ENCODE measurements at places on chromosomes 12 and 14.
A peak's percentile ranks its signal among the peaks of the same experiment; 100 is the strongest.

GRCh38 chr12:132647858-132648257, 29.3 kb downstream of the P2RX2 start:
- DNase-seq, result no peak

- no peak for DNase-seq
Observed at GRCh38 chr12:3431686-3432085, 59.3 kb upstream of the PRMT8 start.

DNA sequence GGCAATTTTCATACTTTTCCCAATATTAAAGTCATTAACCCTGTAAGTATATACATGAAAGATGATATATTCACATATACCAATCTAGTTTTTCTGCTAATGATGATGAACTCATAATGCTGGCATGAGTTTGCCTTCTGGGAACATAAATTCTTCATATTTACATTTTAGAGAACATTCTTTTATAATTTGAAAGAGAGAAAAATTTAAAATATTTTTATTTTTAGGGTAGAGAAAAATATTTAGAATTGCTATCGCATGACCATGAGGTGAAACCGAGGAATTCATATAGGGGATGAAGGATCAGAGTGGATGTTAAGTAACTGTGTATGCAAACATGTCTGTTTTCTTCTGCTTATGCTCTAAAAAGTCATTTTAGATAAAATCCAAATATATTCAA, 825.3 kb upstream of the FLRT2 start:
- no peak for DNase-seq

DNA sequence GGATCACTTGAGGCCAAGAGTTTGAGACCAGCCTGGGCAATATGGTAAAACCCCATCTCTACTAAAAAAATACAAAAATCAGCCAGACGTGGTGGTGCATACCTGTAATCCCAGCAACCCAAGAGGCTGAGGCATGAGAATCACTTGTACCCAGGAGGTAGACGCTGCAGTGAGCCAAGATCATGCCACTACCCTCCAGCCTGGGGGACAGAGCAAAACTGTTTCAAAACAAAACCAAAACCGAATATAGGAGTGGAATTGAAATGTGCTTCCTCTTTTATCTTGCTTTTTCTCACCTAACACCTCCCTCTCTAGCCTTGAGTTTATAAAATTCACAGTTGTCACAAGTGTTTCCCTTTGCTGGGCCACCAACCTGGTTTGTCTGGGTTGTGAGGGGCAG, 181.9 kb downstream of the PAH start:
- no peak for DNase-seq

- DNase-seq, result peak; percentile 93
Observed at GRCh38 chr12:52980650-52981423, 25.4 kb upstream of the EIF4B start.

DNA sequence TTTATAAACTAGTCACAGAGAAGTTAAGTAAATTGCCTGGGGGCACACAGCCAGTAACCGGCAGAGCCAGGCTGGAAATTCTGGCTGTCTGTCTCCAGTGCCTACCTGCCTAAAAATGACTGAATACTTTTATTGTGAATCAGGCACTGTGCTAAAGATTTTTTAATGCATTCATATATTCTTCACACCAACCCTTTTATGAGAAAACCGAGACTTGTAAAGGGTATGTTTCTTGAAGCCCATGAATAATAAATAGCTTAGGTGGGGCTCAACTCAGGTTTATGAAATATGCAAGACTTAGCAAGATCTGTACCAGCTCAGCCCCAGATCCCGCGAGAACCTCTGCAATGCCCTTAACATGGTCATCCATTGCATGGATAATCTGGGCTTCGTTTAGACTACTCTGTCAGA, 60.8 kb downstream of the TMCC3 start:
- DNase-seq, result no peak

- no peak for DNase-seq
Observed at GRCh38 chr12:93336291-93336741, 41.4 kb upstream of the NUDT4 start.

DNA sequence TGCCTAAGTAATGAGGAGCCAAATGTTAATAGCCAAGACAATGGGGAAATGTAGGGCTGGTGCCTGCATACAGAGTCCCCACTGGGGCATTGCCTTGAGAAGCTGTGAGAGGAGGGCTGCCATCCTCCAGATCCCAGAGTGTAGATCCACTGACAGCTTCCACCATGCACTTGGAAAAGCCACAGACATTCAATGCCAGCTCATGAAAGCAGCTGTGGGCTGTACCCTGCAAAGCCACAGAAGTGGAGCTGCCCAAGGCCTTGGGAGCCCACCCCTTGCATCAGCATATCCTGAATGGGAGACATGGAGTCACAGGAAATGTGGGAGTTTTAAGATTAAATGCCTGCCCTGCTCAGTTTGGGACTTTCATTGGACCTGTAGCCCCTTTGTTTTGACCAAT, 244.7 kb downstream of the BTG1 start:
- no peak for DNase-seq

- no peak for DNase-seq
Observed at GRCh38 chr12:23954332-23954731, 4.9 kb upstream of the SOX5 start.

- DNase-seq, result no peak
Observed at GRCh38 chr12:107091381-107091780, 2.0 kb downstream of the CRY1 start.

DNA sequence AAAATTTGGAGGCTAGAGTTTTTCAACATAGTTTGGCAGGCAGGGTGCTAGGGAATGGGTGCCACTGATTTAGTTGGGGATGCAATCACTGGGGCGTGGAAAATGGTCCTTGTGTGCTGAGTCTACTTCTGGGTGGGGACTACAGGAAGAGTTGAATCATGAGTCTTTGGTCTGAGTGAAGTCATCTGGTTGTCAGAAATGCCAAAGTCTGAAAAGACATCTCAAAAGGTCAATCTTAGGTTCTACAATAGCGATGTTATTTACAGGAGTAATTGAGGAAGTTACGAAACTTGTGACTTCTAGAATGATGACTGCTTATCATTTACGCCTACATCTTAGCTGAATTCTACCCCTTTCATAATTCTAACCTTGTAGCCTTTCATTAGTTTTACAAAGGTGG, 209.1 kb downstream of the NUBPL start:
- no peak for DNase-seq

DNA sequence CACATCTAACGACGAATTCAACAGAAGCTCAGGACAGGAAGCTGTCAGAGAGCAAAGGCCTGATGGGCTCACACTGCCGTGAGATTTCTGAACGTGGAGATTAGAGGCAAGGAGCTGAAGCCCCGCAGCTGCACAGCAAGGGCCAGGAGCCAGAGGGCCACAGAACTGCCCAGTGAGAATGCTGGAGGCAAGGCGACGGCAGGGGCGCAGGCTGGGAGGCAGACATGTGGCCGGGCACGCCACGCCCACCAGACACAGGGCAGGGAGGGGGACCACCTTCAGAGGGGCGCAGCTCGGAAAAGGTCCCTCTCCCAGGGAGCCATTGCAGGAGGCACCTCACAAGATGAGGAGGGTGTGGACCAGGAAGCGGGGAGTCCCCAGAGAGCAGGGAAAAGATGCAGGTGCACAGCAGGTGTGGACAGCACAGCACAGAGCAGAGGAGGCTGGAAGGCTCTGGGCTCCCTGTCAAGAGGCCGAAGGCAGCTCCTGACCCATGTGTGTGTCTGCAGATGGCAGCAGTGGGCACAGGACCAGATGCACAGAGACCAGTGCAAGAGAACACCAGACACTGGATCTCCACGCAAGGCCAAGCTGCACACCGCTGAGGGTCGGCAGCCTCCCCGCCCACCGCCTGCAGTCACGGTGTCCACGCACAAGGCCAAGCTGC, 23.0 kb downstream of the BTBD6 start:
- no peak for DNase-seq

DNA sequence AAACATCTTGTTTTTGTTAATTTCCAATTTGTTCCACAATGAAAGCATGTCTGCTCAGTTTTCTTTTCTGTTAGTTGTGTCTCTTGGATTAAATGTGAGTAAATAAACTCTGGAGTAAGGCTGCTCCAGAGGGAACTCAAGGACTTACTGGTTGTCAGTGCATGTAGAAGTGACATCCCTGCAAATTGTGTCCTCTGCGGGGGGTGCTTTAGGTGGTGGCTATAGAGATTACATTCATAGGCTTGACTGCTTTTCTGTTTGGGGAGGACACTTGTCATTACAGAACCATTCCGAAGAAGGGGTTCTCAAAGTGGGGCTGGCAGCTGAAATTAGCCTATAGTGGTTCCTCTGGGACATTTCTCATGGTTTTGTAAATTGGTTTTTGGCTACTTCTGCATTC, 8.8 kb downstream of the TMTC2 start:
- no peak for DNase-seq

GRCh38 chr12:52267699-52268098, 6.7 kb upstream of the KRT86 start:
- DNase-seq, result no peak

- DNase-seq, result no peak
Observed at GRCh38 chr12:5723071-5723470, 222.0 kb downstream of the ANO2 start.

GRCh38 chr12:29155079-29155478, 6.0 kb downstream of the FAR2 start:
- DNase-seq, result no peak

DNA sequence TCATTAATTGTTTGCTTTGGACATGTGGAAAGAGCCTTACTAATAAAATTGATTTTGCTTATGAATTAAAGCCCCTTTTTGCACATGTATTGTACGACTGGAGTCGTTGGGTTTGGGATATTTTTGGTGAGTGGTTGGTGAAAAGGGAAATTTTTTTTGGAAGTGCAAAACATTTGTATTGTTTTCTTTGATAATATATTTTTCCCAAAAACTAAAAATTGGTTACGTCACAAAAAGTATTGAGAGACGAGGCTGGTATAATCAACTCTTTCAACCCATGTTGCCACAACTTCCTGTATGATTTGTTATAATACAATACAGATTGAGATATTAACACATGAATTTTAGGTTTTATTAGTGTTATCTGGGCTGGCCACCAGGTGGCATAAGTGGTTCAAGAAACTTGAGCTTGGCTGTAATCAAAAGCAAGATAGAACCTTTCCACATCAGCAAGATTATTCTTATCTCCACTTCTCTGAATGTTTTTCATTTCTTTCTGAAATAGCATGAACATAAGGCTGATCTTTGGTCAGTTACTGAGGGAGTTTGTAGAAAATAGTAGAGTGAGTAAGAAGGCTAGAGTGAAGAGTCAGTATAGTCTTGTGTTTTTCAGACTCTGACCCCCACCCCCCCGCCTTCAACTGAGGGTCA, 8.7 kb downstream of the NGDN start:
- peak; percentile 81 for DNase-seq

DNA sequence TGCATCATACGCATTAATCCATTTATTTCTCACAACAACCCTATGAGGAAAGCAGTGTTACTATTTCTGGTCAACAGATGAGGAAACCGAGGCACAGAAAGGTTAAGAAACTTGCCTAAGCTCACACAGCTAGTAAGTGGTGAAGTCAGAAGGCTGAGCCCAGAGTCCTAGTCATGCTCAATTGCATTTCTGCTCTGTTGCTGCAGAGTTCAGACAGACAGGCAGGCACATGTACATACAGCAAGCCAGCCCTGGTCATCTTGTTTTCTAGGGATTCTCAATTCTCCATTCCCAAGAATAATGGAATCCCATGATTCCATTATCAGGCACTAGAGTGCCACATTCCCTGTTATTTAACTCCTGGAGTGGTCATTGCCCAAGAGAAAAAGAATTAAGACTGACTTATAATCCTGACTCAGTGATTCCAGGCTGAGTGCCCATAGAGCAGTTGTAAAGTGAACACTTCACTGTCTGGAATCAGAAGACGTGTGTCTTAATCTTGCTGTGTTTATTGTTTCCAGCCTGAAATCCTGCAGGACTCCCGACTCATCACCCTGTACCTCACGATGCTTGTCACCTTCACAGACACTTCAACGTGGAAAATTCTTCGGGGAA, 10.7 kb downstream of the UBE3B start:
- DNase-seq, result no peak

DNA sequence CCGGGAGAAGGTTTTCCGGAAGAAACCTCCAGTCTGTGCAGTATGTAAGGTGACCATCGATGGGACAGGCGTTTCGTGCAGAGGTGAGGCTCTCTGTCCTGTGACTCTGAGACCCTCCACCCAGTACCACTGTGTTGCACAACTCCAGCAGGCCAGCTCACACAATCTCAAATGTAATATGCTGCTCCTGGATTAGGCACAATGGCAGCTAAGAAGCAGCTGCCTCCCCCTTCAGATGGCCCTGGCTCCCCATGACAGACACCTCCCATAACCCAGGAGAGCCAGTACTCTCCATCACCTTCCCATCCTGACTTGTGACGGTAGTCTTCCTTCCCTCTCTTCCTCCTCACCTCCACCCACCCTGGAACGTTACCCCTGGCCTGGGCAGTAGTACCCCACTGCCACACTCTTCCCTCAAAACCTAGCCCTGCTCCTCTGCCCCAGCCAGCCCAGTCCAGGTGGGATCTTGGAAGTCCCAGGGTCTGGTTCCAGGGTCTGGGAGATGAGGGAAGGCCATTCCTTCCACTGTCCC, 2.1 kb downstream of the TNS2 start:
- DNase-seq, result no peak

- no peak for DNase-seq
Observed at GRCh38 chr12:89567691-89568239, 41.9 kb upstream of the POC1B start.

DNA sequence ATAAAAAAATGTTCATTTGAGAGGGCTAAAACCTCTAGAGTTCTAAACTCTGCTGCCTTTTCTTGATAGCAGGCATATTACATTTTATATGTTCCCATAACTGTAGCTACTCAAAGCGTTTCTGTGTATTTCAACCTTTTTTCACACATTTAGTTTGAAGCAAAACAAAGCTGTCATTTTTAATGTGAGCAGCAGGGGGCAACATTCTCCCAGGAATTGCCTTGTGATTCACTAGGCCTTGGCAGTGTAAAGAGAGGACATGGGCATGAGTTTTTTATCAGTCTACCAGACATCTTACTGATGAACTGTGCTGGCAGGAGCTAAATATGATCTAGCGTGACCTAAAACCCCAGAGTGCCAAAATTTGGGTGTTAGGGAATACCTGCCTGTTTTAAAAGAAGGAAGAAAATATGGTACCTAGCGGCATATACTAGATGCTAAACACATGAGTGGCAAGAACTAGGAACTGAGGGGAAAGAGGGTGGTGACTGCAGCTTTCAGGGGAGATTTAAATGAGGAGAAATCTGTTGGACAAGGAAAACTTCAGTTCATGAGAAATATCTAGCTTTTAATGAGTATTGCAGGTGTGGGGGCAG, 65.3 kb downstream of the IFT43 start:
- DNase-seq, result peak; percentile 83

DNA sequence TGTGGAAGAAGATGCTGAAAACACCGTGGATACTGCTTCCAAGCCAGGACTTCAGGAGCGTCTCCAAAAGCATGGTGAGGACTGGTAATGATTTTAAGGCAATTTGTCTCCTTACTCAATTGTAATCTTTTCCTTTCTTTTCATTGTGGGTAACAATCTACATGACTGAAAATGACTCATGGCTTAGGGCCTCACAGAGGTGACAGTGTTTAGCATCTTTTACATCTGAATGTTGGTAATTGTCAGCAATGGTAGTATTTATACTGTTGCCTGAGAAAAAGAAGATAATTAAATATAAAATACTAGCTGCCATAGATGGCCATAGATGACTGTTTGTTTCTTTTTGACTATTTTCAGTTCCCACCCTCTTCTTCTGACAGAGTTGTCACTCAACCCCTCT, 31.6 kb downstream of the TULP3 start:
- DNase-seq, result no peak

GRCh38 chr12:12079291-12079690, 8.6 kb downstream of the BCL2L14 start:
- DNase-seq, result no peak
